ENCODE measurements at places on chromosomes 3 and 15.

DNA sequence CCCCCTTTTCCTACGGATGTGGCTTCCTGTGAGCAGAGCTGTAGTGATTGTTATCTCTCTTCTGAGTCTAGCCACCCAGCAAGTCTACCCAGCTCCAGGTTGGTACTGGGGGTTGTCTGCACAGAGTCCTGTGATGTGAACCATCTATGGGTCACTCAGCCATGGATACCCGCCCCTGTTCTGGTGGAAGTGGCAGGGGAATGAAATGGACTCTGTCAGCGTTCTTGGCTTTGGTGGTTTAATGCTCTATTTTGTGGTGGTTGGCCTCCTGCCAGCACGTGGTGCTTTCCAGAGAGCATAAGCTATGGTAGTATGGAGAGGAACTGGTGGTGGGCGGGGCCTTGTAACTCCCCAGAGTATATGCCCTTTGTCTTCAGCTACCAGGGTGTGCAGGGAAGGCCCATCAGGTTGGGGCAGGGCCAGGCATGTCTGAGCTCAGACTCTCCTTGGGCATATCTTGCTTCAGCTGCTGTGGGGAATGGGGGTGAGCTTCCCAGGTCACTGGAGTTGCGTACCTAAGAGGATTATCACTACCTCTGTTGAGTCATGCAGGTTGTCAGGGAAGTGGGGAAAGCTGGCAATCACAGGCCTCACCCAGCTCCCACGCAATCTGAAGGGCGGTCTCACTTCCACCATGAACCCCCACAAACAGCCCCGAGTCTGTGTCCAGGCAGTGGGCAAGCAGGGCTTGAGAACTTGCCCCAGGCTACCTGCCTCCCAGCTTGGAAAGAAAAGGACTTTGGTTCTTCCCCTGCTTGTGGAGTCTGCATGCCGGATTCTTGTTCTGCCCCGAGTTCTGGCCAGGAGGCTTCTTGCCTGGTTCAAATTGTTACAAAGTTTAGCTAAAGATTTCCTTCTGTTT lies 9.0 kb upstream of the ADGRG7 start:
- DNase-seq = no peak

DNA sequence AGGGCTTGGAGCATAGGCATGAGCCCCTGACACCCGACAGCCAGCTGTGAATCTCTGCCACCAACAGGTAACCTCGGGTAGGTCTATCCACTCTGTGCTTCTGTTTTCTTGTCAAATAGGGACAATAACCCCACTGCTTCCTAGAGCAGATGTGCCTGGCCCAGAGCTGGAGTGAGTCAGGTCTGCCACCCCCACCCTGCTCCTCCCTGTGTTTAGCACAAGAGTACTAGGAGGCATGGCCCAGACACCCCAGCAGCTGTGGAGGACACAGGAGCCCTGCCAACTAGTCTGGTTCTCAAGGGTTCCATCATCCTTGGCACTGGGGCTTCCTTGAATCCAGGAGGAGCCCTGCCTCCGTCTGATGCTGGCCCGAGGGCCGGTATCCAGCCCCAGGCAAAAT lies 33.7 kb upstream of the TMEM115 start:
- DNase-seq = no peak

DNA sequence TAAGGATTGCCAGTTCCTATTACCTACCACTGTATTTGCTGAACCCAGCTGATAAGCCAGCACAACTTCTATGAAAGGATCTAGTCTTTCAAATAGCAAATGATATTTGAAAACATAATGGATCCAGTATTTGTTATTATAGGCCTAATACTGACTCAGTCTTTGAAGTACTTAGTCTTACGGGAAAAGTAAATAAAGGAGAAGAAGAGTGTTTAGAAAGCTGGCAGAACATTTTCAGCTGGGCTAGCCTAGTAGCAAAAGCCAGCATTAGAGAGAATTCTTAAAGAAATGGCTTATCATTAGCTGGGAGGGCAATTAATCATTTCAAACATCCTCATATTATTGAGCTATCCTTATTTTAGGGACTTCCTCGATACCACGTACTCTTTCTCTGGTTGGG lies 101.4 kb upstream of the GOLIM4 start:
- DNase-seq = no peak

DNA sequence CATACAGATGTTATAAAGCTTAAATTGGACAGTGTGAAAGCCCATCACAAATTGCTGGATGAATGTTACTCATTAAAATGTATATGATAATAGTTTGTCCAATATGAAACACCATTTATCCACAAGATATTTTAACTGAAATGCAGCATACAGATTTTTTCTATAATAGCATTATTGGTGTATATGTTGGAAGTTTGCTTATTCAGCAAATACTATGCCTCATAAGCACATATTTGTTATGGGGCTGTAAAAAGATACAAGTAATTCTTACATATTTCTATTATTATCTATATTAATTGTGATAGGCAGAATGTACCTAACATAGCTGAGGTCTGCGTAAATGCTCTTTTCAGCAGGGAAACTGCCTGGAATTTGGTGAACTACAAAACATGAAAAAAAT lies 790.5 kb downstream of the DIPK2A start:
- DNase-seq = no peak

DNA sequence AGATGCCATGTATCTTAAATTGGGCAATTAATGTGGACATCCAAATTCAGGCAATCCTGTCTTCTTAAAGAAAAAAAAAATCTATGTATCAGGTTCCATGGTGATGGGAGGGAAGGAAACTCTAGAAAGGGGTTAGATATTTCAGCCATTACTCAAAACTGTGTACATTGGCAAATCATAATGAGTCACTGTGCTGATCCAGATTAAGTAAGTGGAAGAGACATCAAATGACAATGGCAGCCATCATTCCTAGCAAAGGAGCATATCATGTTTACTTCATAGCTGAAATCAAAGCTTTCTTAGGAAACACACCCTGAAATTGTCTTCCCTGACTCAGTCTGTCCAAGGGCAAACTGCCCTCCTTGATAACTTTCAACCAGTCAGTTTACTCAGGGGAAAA lies 713.3 kb upstream of the GBE1 start:
- DNase-seq = no peak

DNA sequence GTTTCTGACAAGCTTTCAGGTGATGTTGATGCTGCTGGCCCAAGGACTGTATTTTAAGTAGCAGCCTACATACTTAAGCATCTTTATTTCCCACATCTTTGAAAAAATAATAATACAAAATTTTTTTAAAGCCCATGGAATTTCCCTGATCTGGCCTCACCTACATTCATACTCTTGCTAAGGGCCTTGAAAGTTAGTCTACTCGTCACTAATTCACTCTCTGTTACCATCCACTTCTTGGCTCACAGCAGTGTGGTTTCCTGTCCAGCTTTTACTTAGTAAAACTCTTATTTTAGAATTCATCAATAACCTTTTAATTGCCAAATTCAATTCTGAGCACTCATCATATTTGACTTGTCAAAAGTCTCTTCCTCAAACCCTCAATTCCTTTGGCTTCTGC lies 59.3 kb upstream of the CRTC3 start:
- DNase-seq = no peak

DNA sequence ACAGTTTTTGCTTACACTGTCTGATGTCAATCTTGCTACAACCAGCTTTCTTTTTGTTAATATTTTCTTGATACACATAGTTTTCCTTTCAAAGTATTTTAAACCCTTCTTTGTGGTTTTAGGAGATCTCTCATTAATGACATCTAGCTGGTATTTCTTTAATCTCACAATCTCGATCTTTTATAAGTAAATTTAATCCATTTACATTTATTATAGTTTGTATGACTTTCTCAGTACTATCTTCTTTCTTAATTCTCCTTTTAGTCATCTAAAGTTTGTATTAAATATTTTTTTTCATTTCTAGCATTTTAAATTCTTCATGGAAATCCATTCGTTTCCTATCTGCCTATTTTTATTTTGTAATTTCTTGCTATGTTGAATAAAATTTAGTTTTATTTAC lies 55.4 kb downstream of the MRPL3 start:
- no peak for DNase-seq
